PC-3 (cell line): ENCODE measurements at places on chromosomes 6 and 20. TPM values are rescaled to one million over a fixed set of nuclear protein-coding genes. Genes with fewer than 3 reads are reported as not detected.

Gene KHDRBS2
- not detected in 2 replicates for total RNA-seq

Gene DSP
- total RNA-seq: 54.7 and 71.6 TPM in 2 replicates

Gene ECI2
- total RNA-seq: 66.2 and 143 TPM in 2 replicates

Gene MYLK4
- total RNA-seq: 0.11 and 0.23 TPM in 2 replicates

- no peak for DNase-seq
These were observed 164.5 kb downstream of the GRM4 start for GRCh38 chr6:33981421-33981820.

DNA sequence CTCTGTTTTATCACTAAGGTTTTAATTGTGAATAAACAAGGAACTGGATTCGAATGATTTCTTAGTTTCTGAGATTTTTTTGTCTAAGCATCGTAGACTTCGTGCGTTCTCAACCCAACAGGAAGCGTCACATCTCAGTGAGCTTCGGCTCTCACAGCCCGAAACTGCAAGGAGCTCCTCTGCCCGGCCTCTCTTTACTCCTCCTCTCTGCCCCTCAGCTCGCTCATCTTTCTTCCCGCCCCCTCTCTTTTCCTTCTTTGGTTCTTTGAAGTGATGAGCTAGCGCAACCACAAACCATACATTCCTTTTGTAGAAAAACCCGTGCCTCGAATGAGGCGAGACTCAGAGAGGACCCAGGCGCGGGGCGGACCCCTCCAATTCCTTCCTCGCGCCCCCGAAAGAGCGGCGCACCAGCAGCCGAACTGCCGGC lies 480 bp upstream of the NT5E start:
- DNase-seq: no peak

GRCh38 chr6:25007269-25007699 lies 71.5 kb upstream of the RIPOR2 start:
- no peak for DNase-seq

DNA sequence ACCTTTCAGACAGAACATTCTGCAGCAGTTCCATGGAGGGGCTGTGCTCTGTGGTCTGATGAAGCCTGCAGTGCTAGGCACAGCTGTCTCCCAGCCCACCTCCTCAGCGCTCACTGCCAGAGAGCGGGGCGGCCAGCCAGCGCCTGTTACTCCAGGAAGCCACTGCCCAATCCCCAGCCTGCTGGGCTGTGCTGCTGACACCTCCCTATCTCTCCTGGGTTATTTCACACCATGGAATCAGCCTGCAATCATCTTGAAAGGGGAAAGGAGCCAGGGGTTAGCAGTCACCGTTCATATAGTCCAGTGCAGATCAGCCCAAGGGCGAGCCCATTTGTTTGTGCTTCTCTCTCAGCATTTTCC lies 46.3 kb upstream of the NHSL1 start:
- DNase-seq: no peak

DNA sequence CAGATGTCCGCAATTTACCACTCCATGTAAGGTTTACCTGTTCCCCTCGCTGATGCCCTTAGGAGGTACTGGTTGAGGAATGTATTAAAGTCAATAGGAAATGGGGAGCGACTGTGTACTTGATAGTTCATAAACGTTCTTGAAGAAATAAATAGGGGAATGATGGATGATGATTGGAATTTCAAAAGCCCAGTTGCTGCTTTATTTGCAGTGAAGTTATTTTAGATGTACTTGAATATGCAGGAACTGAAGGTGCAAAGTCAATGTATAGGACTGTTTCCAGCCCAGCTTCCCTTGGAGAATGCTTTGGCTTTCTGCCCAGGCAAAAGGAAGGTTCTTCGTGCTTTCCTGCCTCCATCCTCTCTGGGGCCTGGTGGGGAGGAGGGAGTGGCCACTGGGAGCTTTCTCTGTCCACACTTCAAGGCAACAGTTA lies 19.8 kb downstream of the ADGRF5 start:
- peak; percentile 45 for DNase-seq

GRCh38 chr6:168100803-168101589 lies 22.0 kb upstream of the FRMD1 start:
- DNase-seq: no peak

DNA sequence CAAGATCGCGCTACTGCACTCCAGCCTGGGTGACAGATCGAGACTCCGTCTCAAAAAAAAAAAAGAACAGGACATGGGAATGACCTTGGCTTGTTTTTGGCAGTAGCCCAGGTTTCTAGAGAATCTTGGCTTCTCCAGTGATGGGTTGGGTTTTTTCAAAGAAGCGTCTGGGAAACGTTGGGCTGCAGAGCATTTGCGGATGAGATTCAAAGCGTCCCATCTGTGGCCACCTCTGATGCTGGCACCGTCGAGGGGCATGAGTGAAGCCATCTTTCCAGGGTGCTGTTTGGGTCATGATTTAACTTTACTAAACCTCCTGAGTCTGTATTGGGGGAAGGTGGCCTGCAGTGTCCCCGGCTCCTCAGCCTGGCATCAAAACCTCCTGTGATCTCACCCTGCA lies 43.2 kb upstream of the SRF start:
- DNase-seq: no peak

GRCh38 chr20:48657426-48658197 lies 170.2 kb downstream of the PREX1 start:
- peak; percentile 93 for DNase-seq

- DNase-seq: peak; percentile 80
These were observed 63.0 kb upstream of the NCOA3 start for GRCh38 chr20:47438464-47439381.

DNA sequence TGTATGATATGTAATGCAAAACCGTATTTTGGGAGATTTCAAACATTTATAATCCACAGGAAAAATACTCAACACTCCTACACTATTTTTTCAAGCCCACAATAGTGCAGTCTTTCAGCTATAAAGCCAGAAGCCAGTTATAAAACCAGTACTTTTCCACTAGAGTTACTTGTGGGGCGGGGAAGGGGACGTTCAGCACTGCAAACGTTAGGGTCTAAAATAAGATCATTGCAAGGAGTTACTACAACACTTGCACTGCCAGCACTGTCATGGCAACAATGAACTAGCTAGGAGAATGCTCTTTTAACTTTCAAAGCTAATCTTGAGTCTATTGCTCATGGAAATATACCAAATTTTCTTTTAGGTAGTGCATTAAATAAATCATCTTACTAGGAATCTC lies 14.7 kb downstream of the SESN1 start:
- no peak for DNase-seq

DNA sequence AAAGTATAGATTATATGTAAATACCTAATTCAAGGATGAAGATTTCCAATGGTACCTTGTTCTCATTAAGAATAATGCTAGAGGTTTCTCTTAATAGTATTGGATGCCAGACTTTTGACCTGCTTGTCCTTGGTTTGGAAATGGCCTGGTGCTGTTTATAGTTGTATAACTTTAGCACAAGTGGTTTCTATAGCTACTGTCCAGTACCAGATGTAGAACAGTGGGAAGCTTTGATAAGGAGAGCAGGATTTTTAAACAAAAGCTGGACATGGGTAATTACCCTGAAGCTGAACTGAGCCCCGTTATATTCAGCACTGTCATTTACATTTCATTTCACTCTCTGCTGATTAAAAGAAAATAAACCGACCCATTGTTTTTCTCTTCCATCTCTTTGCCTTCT lies 43.7 kb downstream of the TRMT11 start:
- no peak for DNase-seq

GRCh38 chr20:53330601-53331140 lies 263.0 kb downstream of the ZNF217 start:
- no peak for DNase-seq

DNA sequence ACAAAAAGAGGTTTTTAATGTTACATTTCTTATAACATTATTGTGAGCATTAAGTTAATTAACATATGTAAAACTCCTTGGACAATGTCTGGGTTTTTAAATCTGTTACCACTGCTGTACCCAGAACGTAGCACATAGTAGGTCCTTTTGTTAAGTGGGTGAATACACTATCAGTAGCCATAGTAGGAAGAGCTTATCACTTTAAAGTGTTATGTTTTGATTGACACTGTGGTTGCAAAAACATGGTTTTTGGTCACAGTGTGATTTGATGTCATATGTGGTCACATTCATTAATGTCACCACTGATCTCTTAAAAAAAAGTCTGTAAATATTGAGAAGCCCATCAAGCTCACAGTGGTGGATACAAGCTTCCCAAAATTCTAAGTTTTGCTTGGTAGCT lies 160.7 kb downstream of the PLCB1 start:
- no peak for DNase-seq

DNA sequence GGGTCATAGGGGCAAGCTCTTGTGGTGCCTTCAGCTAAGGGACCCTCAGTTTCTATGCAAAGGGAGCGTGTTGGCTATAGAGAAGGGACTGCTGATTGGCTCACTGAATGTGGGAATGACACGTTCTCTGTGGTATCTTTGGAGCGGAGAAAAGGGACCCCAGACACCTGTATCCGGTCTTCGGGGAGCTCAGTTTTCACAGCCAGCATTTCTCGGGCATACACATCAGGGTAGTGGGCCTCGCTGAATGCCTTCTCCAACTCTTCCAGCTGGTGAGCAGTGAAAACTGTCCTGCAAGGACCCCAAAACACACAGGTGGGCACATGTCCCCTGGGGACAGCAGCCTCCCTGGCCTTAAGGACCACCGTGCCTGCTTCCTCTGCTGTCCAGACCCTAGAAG lies 3.3 kb downstream of the VSX1 start:
- DNase-seq: no peak
